CD4-positive, alpha-beta T cell treated with Interleukin-2 at 100 ng/mL for 4 hours (primary cell): ENCODE measurements at places on chromosomes 6 and 20.

DNA sequence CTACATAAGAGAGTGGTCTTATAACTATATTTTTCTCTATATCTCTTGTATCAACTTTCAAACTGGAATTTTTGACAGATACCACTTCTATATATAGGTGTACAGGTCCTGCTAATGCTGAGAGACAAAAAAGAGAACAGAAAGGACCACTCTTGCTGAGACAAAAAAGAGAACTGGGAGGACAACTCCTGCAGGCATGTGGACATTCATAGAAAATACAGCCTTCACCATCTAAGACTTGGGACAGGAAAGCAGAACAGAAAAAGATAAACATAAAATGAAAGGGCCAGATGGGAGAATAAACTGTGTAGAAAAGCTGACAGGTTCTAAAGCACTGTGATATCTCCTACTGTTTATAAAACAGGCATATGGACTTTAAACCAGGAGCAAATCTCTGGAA, 541.0 kb upstream of the ADGRB3 start:
- DNase-seq, result no peak

DNA sequence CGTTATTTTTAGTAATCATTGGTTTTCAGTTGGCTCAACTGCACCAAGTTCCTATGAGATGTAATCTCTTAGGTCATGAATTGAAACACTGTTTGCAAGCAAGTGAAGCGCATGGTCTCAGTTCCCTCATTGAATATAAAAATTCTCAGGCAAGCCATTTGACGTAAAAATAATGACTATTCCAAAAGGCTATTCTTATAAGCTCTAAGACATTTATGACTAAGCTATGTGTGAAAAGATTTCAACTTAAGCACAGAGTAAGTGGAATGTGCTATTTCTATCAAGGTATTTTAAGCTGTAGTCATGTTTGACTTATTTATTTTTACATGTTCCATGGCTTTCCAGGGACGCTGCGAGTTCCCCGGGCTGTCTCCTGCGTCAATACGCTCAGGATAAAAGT, 248.5 kb downstream of the THBS2 start:
- no peak for DNase-seq

GRCh38 chr20:32965115-32965514, 39.1 kb downstream of the SUN5 start:
- DNase-seq, result no peak

- DNase-seq, result no peak
These were observed 34.8 kb downstream of the SLC22A3 start for GRCh38 chr6:160382946-160383345.

DNA sequence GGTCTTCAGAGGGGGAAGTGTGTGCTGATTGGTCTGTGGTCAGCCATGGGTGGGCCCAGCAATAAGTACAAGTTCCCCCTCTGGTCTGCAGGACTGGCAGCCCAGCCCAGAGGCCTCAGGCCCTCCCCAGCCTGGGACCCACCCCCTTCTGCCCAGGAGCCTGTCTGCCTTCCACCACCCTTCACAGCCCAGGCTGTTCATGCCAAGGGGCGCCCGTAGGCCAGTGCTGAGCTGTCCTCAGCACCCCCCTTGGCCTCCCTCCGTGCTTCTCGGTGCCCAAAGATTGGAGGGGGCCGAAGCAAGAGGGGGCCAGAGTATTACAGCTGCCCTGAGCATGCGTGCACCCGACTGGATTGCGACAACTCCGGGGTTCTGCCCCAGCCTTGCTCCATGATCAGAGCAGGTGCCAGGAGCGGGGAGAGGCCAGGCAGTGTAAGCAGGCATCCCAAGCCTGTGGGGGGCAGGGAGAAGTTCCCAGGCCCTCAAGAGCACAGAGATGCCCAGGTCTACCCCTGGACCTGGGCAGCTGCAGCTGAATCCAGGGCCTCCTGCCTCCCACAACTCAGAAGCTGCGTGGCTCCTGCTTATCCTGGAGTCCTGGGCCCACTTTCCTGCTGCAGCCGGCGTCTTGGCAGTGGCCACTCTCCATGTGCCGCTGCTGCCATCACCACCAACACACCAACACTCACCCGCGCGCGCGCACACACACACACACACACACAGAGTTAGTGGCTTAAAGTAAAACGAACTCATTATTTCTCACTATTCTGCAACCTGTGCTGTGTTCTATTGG, 33.3 kb downstream of the CST9L start:
- DNase-seq, result no peak

- DNase-seq, result peak; percentile 73
These were observed 13.6 kb downstream of the TRAPPC3L start for GRCh38 chr6:116531675-116532570.

GRCh38 chr6:118875672-118876071, 18.3 kb upstream of the ASF1A start:
- no peak for DNase-seq

DNA sequence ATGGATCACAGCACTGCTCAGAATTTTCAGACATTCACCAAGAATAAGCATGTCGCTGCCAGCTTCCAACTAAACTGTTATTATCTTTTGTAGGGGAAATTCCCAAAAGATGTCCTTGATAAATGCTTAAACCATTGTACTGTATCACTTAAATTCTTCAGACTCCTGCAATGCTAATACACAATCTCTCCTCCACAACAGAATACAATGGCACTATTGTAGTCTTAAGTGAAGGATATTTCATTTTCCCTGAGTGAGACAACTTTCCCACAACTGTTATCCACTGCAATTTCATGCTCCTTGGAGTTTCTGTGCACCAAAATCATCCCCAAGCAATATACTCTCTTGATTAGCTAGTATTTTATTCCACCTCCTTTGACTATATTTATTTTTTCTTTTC, 189.7 kb downstream of the COL9A1 start:
- no peak for DNase-seq

GRCh38 chr6:160077526-160077925, 44.1 kb upstream of the SLC22A1 start:
- DNase-seq, result no peak

DNA sequence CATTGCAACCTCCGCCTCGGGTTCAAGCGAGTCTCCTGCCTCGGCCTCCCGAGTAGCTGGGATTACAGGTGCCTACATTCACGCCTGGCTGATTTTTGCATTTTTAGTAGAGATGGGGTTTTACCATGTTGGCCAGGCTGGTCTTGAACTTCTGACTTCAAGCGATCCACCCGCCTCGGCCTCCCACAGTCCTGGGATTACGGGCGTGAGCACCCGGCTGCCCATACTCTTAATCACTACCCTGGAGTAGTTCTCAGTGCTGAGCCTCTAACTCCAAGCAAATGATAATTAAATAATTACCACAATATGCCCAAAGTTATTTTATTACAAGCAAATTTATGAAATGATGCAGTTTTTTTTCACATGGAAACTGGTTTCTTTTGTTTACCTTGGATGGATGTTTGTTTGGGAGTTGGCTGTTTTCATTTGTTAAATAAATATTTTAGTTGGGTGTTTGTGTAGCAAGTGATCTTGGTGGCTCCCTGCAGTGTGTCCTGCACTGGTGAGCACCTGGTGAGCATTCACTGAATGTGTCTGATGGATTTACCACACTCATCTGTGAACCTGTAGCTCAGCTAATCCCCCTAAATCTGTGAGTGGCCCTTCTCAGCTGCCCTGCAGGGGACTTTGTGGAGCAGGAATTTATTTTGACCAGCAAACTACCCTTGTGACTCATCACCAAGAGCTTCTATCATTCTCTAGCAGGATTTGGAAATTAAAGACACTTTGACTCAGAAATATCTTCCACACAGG, 36.9 kb downstream of the UTRN start:
- DNase-seq, result no peak
